Uterine smooth muscle cell (primary cell): ENCODE measurements at places on chromosomes 4 and X. TPM values are rescaled to one million over a fixed set of nuclear protein-coding genes. Genes with fewer than 3 reads are reported as not detected.

The TBC1D9 gene
- 43.1 and 50.1 TPM in 2 replicates for total RNA-seq

The SUPT20HL1 gene
- 0.11 and 0.12 TPM in 2 replicates for total RNA-seq

The SSX4B gene
- total RNA-seq, result not detected in 2 replicates

The FRG2 gene
- total RNA-seq, result not detected in 2 replicates

The ETDB gene
- total RNA-seq, result not detected in 2 replicates

The IL21 gene
- total RNA-seq, result not detected in 2 replicates

The OPHN1 gene
- 7.0 and 12.1 TPM in 2 replicates for total RNA-seq
